ENCODE measurements at places on chromosomes 1 and 21.

DNA sequence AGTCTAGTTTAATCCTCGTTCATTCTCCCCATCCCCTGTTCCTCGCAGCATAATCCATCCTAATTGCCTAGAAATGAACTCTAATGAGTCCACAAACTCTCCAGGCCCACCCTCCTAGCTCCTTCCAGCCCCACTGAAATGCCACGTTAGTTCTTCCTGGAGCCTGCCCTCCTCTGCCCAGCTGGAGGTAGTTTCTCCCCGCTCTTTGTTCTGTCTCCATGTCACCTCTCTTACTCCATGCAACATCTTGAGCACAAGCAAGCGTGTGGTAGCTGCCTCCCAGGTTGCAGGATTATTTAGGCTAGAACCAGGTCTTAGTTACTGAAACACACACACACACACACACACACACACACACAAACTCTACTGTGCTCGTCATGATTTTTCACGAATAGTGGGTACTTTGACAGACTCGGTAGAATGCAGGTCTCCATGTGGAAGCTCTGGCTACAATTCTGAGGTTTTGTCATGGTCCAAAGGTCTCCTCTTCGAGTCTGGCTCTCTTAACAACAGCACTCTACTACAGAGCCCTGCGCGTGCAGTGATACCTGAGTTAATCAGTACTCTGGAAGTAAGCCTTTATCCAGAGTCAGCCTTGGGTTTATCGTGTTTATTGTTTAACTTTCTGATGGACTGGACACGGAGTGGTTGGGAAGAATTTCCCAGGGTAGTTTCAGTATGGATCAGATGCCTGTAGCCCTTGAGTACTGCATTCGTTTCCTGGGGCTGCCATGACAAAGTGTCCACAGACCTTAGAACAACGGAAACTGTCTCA lies 27.5 kb downstream of the HUNK start:
- no peak for DNase-seq

DNA sequence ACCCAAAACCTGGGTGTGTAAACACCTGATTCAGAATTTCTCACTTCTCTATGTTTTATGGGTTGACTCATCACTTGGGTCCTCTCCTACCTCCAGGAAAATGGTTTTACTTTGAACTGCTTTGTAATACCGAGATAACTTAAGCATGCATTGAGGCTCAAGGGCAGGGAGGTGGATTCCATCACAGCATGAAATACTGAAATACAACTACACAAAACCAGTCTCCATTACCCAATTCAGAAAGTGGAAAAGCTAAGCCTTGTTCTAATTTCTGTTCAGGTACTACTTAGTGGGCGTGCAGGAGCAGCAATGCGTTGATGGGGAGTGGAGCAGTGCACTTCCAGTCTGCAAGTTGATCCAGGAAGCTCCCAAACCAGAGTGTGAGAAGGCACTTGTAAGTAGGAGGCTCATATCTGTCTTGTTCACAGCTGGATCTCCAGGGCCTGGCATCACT lies 6.1 kb upstream of the C4BPA start:
- DNase-seq, result no peak

DNA sequence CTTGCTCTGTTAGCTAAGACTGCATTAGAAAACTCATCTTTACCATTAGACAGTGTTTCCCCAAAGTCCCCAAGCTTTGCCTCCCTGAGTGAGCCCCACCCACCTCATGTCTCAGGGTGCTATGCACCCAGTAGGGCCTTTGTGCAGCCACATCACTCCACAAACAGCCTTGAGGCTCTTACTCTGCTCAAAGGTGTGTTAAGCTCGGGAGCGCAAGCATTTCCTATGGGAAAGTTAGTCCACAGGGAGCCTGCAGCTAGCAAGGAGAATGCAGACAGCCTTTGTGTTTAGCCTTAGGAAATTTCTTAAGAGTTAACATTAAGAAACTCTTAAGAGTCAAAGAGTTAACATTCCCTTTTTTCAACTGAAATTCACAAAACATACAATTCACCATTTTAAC lies 278.8 kb downstream of the AJAP1 start:
- DNase-seq, result no peak

- no peak for DNase-seq
Observed at GRCh38 chr1:117365350-117366176, 1.7 kb upstream of the MAN1A2 start.

GRCh38 chr1:246128494-246129069 lies 378.5 kb downstream of the SMYD3 start:
- DNase-seq, result no peak

DNA sequence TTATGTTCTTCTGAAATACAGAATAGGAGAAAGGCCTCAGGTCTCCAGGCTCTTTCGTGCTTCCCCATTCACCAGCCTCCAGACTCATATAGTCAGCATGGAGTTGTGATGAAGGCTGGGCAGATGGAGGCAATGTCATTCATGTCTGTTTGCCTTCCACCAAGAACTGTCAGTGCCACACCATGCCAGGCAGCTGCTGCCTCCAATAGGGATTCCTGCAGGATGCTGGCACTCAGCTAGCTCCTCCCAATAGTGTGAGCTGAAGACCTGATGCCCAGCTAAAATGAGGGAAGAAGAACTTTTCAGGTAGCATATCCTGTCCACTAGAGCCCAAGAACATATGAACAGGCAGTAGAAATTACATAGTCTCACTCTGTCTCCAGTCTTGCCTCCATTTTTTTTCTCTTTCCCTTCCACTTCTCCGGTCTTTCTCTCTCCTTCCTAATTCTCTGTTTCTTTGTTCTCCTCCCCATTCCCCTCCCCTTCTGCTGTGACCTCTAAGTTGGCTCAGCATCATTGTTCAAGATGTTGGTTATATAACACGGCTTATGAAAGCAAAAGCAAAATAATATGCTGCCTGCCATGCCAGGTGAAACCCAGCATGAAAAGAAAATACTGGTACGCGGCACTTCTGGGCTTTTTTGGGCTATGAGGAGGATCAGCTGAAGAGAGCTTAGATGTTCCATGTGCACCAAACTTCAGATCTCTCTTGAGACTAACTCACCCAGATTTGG lies 17.3 kb downstream of the GLUL start:
- DNase-seq, result no peak

DNA sequence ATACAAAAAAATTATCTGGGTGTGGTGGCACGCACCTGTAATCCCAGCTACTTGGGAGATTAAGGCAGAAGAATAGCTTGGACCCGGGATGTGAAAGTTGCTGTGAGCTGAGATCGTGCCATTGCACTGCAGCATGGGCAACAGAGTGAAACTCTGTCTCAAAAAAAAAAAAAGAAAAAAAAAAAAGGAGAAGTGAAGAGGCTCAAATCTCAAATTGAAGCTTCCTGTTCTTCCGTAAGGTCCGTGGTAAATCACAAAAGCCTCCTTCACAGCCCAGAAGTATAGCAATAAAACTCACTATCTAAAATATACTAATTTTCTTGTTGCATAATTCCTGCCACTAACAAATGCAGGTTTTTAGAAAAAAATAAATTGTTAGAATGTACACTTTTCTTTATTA lies 498.2 kb upstream of the BRINP3 start:
- no peak for DNase-seq

- no peak for DNase-seq
Observed at GRCh38 chr1:46512135-46512791, 22.6 kb downstream of the DMBX1 start.

GRCh38 chr1:85569737-85570404 lies 10.7 kb upstream of the CCN1 start:
- no peak for DNase-seq

DNA sequence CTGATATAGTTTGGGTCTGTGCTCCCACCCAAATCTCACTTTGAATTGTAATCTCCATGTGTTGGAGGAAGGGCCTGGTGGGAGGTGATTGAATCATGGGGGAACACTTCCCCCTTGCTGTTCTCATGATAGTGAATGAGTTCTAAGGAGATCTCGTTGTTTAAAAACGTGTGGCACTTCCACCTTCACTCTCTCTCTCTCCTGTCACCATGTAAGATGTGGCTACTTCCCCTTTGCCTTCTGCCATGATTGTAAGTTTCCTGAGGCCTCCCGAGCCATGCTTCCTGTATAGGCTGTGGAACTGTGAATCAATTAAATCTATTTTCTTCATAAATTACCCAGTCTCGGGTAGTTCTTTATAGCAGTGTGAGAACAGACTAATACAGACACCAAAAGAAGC lies 40.4 kb downstream of the FRRS1 start:
- DNase-seq, result no peak

- DNase-seq, result no peak
Observed at GRCh38 chr1:64659478-64660138, 85.3 kb upstream of the RAVER2 start.
